Activated CD4-positive, alpha-beta memory T cell treated with anti-CD3 and anti-CD28 coated beads for 36 hours (primary cell): ENCODE measurements at places on chromosomes 2 and 18. TPM values are rescaled to one million over a fixed set of nuclear protein-coding genes. Genes with fewer than 3 reads are reported as not detected.

DNA sequence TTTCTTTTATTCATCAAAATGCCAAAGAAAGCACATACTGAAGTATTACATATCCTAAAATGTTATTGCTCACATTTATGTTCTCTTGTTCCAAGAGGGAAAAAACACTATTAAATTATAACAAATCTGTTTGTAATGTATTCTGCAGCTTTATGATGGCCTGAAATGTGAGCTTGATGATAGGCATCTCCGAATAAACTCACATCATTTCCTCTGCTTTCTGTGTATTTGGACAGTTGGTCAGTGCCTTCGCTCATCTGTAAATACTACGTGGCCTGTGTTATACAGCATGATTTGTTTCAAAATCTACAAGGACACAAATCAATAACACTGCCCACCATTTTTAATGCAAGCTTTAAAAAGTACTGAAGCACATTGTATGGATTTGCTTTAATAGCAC lies 672.8 kb upstream of the SYT4 start:
- H3K4me1 ChIP-seq = no peaks in the 10 kb centered on the region
- H3K4me3 ChIP-seq = no peak overlapping the region
- H3K27me3 ChIP-seq = no peaks in the 10 kb centered on the region
- H3K36me3 ChIP-seq = no peaks in the 10 kb centered on the region

DNA sequence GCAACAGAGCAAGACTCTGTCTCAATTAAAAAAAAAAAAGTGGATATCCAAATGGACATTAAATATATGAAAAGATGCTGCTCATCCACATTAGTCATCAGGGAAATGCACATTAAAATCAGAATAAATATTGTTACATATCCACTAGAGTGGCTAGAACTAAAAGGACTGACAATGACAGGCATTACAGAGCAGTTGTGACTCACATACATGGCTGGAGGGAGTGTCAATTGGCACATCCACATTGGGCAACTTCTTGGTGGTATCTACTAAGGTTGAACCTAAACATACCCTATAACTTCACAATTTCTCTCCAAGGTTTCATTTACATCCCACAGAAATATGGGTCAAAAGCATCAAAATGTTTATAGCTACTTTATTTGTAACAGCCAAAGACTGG lies 14.0 kb upstream of the DNER start:
- no peak overlapping the region for H3K27ac ChIP-seq
- H3K36me3 ChIP-seq = no peaks in the 10 kb centered on the region
- H3K4me3 ChIP-seq = no peak overlapping the region
- no peak for DNase-seq

DNA sequence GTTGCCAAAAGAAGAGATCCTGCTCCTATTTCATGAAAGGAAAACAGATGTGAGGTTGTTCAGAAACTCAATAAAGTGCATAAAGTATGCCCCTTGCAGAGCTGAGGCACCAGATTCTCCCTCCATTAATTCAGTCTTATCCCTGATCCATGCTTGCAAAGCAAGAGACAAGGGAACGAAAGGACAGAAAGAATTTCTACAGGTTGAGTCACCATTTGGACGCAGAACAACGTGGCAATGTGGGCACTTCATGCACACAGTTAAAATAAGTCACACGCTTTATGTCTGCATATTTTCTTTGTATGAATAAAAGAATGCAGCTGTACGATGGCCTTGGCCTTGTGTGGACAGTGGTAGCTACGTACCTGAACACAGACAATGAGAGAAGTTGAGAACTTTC lies 321.7 kb upstream of the REV1 start:
- no peaks in the 10 kb centered on the region for H3K4me1 ChIP-seq
- DNase-seq = no peak
- no peak overlapping the region for H3K4me3 ChIP-seq
- H3K27me3 ChIP-seq = no peaks in the 10 kb centered on the region
- no peak overlapping the region for H3K27ac ChIP-seq
- H3K36me3 ChIP-seq = no peaks in the 10 kb centered on the region

DNA sequence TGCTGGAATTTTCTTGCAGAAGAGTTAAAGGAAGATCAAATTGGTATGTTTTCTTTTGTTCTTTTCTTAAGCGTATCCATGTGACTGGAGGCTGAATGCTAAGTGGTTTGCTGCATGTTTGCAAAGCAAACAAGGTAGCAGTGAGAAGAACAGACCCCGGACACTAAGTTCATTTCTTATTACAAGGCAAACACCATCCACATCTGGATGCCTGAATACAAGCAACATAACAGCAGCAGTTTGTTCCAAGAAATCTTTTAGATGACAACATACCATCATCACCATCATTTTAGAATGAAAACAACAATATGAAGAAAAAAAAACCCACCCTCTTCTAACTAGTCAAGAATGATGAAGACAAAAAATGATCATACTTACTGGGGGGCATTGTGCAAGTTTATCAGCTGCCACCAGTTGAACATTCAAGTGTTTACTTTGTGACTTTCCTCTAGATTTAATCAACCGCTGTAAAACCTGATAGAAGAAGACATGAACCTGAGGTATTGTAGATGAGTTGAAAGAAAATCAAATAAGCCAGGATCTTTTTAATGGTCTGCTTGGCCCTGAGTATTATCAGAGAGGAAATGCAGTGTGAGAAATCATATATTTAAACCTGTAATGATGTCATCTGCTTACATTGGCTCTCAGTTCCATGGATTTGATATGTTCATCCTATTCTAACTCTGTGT lies 25.0 kb upstream of the ARL5A start:
- no peak overlapping the region for H3K27ac ChIP-seq
- DNase-seq = no peak
- H3K4me1 ChIP-seq = no peaks in the 10 kb centered on the region
- no peaks in the 10 kb centered on the region for H3K27me3 ChIP-seq

GRCh38 chr18:48191494-48191893 lies 217.7 kb downstream of the ZBTB7C start:
- no peak overlapping the region for H3K4me3 ChIP-seq
- no peak for DNase-seq
- no peaks in the 10 kb centered on the region for H3K36me3 ChIP-seq
- no peak overlapping the region for H3K27ac ChIP-seq
- peaks cover 8% of the 10 kb centered on the region for H3K27me3 ChIP-seq
- no peaks in the 10 kb centered on the region for H3K4me1 ChIP-seq

DNA sequence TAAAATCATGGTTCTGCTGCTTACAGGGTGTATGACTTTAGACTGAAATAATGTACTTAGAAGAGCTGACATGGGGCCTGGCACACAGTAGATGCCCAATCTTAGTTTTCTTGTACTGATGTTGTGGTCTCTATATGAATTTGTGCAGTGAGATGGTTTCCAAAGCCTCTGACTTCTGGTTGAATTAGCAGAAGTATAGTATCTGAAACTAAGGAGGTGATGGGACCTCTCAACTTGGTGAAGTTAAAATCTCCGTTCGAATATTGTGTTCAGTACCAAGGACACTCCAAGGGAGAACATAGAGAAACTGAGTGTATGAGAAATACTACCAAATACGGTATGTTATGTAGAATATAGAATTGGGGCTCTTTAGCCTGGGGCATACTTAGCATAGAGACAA lies 120.9 kb downstream of the ANTXR1 start:
- no peak for DNase-seq
- H3K4me3 ChIP-seq = no peak overlapping the region
- H3K27ac ChIP-seq = no peak overlapping the region

DNA sequence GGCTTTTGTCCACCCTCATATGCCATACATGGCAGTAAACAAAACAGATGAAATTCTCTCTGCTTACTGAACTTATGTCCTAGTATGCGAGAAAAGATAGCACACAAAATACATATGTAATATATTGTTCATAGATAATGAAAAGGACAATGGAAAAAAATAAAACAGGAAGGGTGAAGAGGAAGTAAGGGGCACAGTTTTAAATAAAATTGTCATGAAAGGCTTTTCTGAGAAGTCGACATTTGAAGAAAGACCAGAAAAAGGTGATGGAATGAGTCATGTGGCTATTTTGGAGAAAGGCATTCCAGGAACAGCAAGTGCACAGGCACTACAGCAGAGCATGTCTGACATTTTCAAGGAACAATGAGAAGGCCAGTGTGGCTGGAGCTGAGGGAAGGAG lies 56.4 kb downstream of the KCNH7 start:
- H3K4me3 ChIP-seq = no peak overlapping the region
- H3K27ac ChIP-seq = no peak overlapping the region
- no peak for DNase-seq
- H3K27me3 ChIP-seq = no peaks in the 10 kb centered on the region
- no peaks in the 10 kb centered on the region for H3K36me3 ChIP-seq

DNA sequence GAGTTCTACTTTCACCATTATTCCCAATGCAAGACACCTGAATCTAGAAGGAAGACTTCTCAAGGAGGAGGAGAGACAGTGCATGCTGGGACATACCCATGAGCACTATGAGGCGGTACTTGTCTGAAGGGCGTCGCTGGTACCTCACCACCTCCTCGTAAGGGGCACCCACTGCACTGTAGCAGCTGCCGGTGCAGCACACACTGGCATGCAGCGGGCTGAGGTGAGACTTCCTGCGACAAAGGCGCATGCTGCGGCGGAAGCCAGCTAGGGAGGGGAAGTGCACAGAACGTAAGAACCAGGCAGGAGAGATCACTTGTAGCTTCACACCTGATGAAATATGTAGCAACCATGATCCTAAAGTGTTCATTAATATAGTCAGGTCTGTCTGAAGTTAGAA lies 12.8 kb upstream of the TMEM237 start:
- H3K36me3 ChIP-seq = no peaks in the 10 kb centered on the region
- no peak overlapping the region for H3K27ac ChIP-seq
- no peak overlapping the region for H3K4me3 ChIP-seq
- DNase-seq = no peak
- peaks cover 12% of the 10 kb centered on the region for H3K27me3 ChIP-seq
- H3K4me1 ChIP-seq = no peaks in the 10 kb centered on the region

- no peak overlapping the region for H3K27ac ChIP-seq
- no peaks in the 10 kb centered on the region for H3K36me3 ChIP-seq
- peaks cover 5% of the 10 kb centered on the region for H3K4me1 ChIP-seq
- no peaks in the 10 kb centered on the region for H3K27me3 ChIP-seq
- H3K4me3 ChIP-seq = no peak overlapping the region
Measured at GRCh38 chr2:171505374-171505773, 16.9 kb upstream of the CYBRD1 start.

- no peaks in the 10 kb centered on the region for H3K27me3 ChIP-seq
- H3K36me3 ChIP-seq = no peaks in the 10 kb centered on the region
- no peak overlapping the region for H3K4me3 ChIP-seq
- DNase-seq = no peak
- no peak overlapping the region for H3K27ac ChIP-seq
- no peaks in the 10 kb centered on the region for H3K4me1 ChIP-seq
Measured at GRCh38 chr2:27799646-27800010, 28.1 kb downstream of the MRPL33 start.

DNA sequence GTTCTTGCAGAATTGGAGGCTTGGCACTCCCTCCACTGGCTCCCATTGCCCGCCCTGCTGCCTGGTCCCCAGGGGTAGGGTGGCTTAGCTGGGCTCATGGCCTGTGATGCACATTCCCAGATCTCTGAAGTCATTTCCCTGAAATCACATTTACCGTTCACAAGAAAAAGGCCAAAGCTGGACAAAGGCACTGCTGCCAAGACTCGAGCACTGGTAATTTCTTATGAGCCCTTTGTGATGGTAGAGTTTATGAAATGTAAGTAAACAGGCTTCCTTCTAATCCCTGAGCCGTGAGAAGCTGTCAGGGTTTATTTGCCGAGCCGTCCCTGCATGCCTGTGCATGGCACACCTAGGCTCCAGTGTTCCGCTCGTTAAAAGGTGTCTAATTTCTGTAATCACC lies 247.2 kb upstream of the EPAS1 start:
- H3K4me1 ChIP-seq = peaks cover 32% of the 10 kb centered on the region
- no peak overlapping the region for H3K4me3 ChIP-seq
- H3K27ac ChIP-seq = no peak overlapping the region
- peaks cover 2% of the 10 kb centered on the region for H3K36me3 ChIP-seq

- no peak overlapping the region for H3K4me3 ChIP-seq
- H3K27me3 ChIP-seq = no peaks in the 10 kb centered on the region
- no peak for DNase-seq
- no peaks in the 10 kb centered on the region for H3K36me3 ChIP-seq
- H3K27ac ChIP-seq = no peak overlapping the region
- peaks cover 15% of the 10 kb centered on the region for H3K4me1 ChIP-seq
Measured at GRCh38 chr2:177314194-177314593, 49.7 kb upstream of the NFE2L2 start.

SPIRE1 gene
- total RNA-seq = 7.2 TPM

EGR4 gene
- total RNA-seq = 0.24 TPM

ACTG2 gene
- not detected for total RNA-seq

RAPH1 gene
- 11.5 TPM for total RNA-seq

ACP1 gene
- total RNA-seq = 121 TPM

ZAP70 gene
- 160 TPM for total RNA-seq

TMEM18 gene
- total RNA-seq = 20.8 TPM

TRIM43 gene
- not detected for total RNA-seq
